ENCODE measurements at places on chromosomes 12 and 14. TPM values are rescaled to one million over a fixed set of nuclear protein-coding genes. Genes with fewer than 3 reads are reported as not detected.

Gene C12orf50
- 0.18 TPM for polyA plus RNA-seq

Gene SYCP3
- 1.4 TPM for polyA plus RNA-seq

Gene SP1
- polyA plus RNA-seq, result 17.6 TPM

Gene RNASE7
- 1.6 TPM for polyA plus RNA-seq

Gene PNN
- 68.3 TPM for polyA plus RNA-seq

Gene IRAK3
- polyA plus RNA-seq, result 5.9 TPM

Gene CCDC197
- polyA plus RNA-seq, result not detected

Gene POTEG
- polyA plus RNA-seq, result 0.02 TPM

Gene GZMH
- 3.1 TPM for polyA plus RNA-seq

Gene AQP2
- 0.05 TPM for polyA plus RNA-seq

Gene C12orf54
- 3.5 TPM for polyA plus RNA-seq

Gene PRB4
- polyA plus RNA-seq, result 1.6 TPM

Gene PIWIL1
- 0.05 TPM for polyA plus RNA-seq

Gene EIF2S1
- 42.7 TPM for polyA plus RNA-seq

Gene NUAK1
- polyA plus RNA-seq, result 4.3 TPM

Gene AKAP3
- polyA plus RNA-seq, result 1.1 TPM

Gene SMIM41
- polyA plus RNA-seq, result 0.14 TPM

Gene CCDC38
- polyA plus RNA-seq, result 0.07 TPM

Measured in thymus (tissue), 14 donors.